Endothelial cell of coronary artery (primary cell): ENCODE measurements at places on chromosomes 7 and 10. TPM values are rescaled to one million over a fixed set of nuclear protein-coding genes. Genes with fewer than 3 reads are reported as not detected.

GIMAP6 gene
- total RNA-seq = 73.6 and 150 TPM in 2 replicates

INA gene
- total RNA-seq = 0.18 and 0.19 TPM in 2 replicates

GIMAP5 gene
- 13.6 and 42.8 TPM in 2 replicates for total RNA-seq

ANKRD1 gene
- 667 and 960 TPM in 2 replicates for total RNA-seq

ANKRD2 gene
- 0.36 and 0.56 TPM in 2 replicates for total RNA-seq

ABCA13 gene
- total RNA-seq = 0.09 TPM in 1 of 2 replicates, not detected in the other

SYCE1 gene
- total RNA-seq = 0.09 TPM in 1 of 2 replicates, not detected in the other

NPFFR1 gene
- not detected in 2 replicates for total RNA-seq
